ENCODE measurements at places on chromosomes 7 and 10. TPM values are rescaled to one million over a fixed set of nuclear protein-coding genes. Genes with fewer than 3 reads are reported as not detected.
A peak's percentile ranks its signal among the peaks of the same experiment; 100 is the strongest.

The ZNF365 gene
- total RNA-seq = 0.86 TPM

GRCh38 chr7:18414885-18415284, 80.7 kb upstream of the HDAC9 start:
- no peak for DNase-seq

- no peak for DNase-seq
Measured at GRCh38 chr10:95755511-95756004, 405 bp upstream of the ENTPD1 start.

The CRTAC1 gene
- 0.13 TPM for total RNA-seq

GRCh38 chr7:79647711-79648110, 194.2 kb upstream of the MAGI2 start:
- no peak for DNase-seq

DNA sequence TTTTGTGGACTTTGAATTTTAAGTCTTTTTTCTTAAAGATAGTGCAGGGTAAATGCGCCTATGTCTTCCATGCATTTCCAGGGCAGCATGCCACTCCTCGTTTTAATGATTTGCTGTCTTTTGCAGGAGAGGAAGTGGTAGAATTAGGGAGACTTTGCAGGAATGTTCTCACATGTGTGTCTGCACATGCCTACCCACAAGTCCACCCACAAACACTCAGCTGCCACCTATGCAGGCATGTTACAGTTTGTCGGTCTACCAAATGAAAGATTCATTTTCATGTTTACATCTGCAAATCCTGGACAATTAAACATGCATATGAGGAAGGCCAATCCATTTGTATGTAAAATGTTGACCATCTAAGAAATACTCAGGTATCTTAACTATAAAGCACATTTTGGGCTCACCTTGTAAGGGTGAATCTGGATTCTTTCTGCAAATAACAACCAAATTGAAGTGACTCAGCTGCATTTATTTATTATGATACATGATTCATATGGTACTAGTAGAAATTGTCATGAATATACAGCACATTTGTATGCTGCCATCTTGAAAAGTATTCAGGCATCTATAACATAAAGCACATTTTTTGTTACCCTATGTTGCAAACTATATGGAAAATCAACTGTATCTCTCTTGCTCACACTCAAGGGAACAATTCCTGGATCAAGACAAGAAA, 4.7 kb upstream of the TEX36 start:
- no peak for DNase-seq

DNA sequence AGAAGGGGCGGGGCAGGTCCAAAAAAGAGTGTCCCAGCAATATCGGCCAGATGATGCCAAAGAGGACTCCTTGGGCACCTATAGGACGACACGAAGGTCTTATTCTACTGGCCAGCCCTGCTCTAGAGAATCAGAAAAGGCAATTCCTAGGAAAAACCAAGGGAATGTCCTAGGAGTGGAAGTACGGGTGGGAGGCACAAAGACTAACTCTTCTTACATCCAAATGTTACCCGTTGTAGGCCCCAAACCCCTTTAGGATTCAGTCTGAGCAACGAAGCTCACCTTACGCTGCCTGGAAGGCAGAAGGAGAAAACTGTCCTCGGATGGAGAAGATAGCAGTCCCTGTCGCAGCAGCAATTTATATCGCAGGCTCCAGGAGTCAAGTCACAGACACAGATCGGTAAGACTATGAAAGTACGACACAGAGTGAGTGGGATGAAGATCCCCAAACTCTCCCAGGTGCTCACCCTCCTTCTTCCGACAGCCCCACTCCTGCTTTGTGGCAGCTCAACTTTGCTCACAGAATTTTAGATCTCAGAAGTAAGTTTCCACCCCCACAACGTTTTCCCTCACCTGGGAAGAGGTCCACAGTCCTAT, 558 bp downstream of the TCTN3 start:
- peak; percentile 41 for DNase-seq

DNA sequence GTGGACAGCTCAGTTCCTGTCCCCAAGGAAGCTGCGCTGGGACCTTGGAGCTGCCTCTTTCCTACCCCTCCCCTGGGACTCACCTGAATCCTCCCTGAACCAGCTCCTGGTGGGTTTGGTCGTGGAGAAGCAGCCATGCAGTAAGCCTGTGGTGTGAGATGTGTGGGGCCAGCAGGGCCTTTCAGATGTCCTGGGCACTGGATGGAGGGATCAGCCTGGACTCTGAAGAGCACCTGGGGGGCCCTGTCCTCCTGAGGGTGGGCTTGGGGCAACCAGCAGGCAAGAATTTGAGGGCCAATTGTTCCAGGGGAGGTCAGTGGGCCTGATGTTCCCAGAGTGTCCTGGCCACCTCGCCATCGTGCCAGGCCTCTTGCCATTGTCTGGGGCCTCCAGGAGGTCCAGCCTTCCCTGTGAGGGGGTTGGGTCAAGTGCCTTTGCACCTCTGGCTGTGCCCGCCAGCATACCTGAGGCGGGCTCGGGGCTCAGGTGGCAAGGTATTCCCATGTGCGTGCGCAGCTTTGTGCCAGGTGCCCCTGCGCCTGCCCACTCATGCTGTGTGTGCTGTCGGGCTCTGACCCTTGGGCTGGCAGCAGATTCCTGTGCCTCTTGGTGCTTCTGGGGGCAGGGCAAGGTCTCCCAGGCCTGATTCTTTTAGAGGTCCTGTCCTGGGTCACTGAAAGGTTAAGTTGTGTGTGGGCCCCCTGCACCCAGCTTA, 7.3 kb downstream of the TRIM8 start:
- DNase-seq = no peak

DNA sequence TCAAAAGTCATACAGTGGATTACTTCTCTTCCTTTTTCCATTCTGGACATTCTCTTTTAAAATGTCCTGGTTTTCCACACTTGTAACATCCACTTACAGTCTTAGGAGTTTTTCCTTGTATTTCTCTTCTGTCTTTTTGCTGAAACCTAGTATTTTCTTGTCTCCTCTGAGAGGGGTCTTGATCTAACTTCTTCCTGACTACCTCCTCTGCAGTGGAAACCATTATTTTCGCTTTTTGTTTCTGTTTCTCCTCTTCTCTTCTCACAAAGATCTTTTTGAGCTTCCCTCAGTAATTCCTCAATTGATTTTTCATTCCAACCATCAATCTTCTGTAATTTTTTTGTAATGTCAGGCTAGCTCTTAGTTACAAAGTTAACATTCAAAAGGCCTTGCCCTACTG, 23.7 kb upstream of the ELOVL3 start:
- DNase-seq = no peak

DNA sequence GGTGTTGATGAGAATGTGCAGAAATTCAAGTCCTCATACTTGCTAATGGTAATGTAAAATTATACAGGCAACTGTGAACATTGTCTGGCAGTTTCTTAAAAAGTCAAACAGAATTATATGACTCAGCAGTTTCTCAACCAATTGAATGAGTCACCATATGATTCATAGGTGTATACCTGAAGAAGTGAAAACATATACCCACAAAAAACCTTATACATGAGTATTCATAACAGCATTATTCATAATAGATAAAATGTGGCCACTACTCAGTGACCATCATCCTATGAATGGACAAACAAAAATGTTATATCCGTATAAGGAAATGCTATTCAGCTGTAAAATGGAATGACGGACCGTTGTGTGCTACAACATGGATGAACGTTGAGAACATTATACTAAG, 253.5 kb downstream of the MALRD1 start:
- peak; percentile 33 for DNase-seq

The UCN3 gene
- total RNA-seq = not detected

DNA sequence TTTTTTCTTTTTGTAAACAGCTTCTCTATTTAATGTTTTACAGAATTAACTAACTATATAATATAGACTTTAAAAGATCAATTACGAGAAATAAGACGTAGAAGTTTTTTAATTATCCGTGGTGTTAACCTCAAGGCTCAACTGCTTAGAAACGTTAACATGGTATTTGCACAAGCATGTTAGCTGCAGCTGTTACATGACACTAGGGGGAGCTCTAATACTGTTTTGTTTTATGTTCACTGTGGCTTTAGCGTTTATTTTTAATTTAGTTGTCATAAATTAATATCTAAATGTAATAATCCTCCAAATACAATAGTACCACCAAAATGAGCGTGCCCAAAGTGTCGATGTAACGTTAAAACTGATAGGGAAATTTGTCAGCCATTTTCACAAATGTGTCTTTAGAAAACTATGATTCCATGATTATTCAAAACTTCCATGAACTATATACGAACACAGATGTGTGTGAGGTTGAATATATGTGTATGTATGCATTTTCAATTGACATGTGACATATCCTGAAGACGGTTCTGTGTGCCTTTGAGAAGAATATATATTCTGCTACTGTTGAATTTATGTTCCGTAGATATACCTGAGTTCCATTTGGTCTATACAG, 828.8 kb upstream of the MBL2 start:
- peak; percentile 52 for DNase-seq

DNA sequence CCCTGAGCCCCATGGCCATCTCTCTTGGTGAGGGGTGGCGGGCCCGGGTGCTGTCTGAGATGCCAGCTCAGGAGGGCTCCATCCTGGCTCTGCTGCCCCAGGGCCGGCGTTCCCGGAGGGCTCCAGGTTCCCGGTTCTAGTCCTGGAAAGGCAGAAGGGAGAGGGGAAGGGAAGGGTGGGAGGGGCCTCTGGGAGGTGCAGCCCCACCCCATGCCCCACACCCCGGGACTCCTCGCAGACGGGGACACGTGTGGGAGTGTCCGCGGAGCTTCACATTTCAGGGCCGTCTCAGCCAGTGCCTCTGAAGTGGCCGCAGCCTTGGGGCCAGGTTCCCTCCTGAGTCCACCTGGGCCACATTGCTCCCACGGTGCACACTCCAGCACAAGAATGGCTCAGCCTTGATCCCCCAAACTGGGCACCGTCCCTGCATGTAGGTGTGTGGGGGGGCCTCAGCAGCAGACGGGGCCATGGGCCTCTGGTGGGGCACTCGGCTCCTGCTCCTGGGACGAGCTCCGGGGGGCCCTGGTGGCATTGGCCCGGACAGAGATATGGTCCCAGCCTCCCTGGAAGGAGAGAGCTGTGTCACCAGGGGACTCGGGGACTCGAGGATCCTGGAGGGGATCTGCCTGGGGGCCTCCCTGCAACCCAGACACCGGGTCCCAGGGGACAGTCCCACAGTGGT, 5.8 kb downstream of the BHLHA15 start:
- DNase-seq = no peak

DNA sequence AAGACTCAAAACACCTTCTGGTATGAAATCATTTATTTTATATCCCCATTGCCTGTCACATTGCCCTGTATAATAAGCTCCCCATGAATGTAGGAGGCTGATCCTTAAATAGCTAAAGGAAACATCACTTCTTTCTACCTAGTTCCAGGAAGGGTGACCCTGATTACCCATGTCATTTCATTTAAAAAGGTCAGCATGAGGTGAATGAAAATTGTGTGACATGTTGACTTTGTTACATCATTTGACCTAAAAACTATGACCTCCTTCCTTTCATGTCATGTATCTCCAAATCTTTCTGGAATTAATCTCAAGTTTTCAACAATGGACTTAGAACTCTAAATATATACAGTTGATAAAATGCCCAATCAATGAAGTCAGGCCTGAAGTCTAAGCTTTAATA, 161.5 kb downstream of the AHR start:
- no peak for DNase-seq

Measured in GM23248 (cell line).